Stimulated activated CD8-positive, alpha-beta memory T cell treated with anti-CD3 and anti-CD28 coated beads, Interleukin-12 subunit alpha, Interleukin-12 subunit beta, amount 100 ng/mL, for 1 hour (primary cell): ENCODE measurements at places on chromosomes 5 and 9.

GRCh38 chr9:91935066-91935749 lies 14.8 kb downstream of the ROR2 start:
- no peak for DNase-seq

DNA sequence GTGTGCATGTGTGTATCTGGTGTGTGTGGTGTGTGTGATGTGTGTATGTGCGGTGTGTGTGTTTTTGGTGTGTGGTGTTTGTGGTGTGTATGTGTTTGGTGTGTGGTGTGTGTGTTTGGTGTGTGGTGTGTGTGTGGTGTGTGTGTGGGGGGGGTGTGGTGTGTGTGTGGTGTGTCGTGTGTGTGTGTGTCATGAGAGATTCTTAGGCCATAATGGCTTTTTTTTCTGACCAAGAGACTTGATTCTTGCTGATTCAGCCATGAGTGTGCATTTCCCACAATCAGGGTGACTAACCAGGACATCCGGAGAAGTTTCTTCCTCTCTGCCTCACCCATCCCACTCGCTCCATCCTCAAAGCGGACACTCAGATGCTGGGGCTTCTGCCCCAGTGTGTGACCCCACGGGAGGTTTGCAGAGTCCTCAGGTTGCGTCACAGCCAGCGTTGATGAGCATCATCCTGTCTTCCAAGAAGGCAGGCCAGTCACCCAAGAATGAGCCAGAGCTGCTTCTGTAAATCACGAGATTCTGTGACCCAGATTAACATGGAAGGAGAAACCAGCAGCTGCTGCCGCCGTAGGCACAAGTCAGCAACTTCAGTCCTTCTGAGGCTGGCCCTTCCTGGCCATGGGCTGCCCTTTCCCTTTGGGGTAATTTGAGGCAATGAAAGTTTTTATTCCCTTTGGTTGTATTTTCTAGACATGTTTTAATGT lies 12.5 kb upstream of the CTSL start:
- no peak for DNase-seq

- no peak for DNase-seq
These were observed 515.8 kb downstream of the KDM4C start for GRCh38 chr9:7273575-7273974.

- DNase-seq = no peak
These were observed 1920.2 kb downstream of the MAT2B start for GRCh38 chr5:165425594-165425993.

GRCh38 chr9:97373331-97373730 lies 38.6 kb upstream of the TDRD7 start:
- no peak for DNase-seq
